GF-D8 (cell line): ENCODE measurements at places on chromosomes 5 and 9.
A peak's percentile ranks its signal among the peaks of the same experiment; 100 is the strongest.

DNA sequence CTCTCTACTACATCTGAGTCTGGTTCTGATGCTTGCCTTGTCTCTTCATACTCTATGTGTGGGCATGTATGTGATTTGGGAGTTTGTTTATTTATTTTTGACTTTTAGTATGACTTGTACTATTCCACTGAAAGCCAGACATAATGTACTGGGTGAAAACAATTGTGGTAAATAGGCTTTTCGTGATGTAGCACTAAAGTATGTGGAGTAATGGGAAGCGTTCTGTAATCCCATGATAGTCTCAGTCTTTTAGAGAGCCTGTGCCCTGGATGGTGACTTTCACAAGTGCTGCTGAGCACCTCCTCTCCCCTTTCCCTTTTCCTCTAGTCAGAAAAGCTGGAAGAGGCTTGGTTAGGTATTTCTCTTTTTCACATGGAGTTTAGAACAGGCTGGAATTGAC is 85.8 kb upstream of the S1PR3 start:
- DNase-seq: no peak

- no peak for DNase-seq
Observed at GRCh38 chr5:139903450-139903794, 107.8 kb downstream of the PSD2 start.

DNA sequence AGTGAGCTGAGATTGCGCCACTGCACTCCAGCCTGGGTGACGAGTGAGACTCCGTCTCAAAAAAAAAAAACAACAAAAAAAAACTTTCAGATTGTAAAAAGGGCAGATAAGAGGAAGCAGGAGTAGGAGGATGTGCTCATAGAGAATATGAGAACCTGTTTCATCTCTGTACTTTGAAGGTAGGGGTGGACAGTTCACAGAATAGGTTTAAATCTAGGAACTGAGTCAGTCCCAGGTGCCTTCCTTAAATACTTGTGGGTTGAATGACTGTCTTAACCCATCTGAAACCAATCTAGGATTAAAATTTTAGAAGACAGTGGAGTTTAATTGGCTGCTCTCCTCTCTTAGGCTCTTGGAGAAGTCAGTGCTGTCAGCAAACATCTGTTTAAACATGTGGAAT is 12.4 kb downstream of the POLK start:
- no peak for DNase-seq

- DNase-seq: no peak
Observed at GRCh38 chr9:128921881-128922763, 1.3 kb downstream of the PHYHD1 start.

DNA sequence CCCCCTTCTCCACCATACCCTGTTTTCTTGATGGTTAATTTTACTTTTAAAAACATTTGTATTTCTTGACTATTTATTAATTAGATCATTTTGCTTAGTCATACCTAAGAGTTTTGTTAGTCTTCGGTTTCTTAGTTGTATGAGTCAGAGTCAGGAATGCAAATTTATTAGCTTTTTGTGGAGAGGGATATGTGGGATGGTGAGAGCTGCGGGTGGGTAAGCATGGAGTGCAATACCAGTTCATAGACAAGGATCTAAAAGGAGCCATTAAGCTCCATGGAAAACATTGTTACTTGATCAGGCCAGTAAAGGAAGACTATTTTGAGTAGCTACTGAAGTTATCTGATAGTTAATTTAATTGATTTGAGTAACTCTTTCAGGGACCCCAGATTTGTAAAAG is 77.5 kb downstream of the ZSWIM6 start:
- no peak for DNase-seq

- no peak for DNase-seq
Observed at GRCh38 chr9:128073253-128073886, 5.3 kb downstream of the SLC25A25 start.

DNA sequence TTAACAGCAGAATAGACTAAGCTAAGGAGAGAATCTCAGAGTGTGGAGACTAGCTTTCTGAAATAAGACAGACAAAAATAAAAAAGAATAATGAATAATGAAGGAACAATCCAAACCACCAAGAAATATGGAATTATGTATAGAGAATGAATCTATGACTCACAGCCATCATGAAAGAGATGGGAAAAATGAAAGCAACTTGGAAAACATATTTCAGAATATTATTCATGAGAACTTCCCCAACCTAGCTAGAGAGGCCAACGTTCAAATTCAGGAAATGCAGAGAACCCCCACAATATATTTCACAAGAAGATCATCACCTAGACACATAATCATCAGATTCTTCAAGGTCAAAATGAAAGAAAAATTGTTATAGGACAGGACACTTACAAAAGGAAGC is 349.0 kb upstream of the MPDZ start:
- no peak for DNase-seq

DNA sequence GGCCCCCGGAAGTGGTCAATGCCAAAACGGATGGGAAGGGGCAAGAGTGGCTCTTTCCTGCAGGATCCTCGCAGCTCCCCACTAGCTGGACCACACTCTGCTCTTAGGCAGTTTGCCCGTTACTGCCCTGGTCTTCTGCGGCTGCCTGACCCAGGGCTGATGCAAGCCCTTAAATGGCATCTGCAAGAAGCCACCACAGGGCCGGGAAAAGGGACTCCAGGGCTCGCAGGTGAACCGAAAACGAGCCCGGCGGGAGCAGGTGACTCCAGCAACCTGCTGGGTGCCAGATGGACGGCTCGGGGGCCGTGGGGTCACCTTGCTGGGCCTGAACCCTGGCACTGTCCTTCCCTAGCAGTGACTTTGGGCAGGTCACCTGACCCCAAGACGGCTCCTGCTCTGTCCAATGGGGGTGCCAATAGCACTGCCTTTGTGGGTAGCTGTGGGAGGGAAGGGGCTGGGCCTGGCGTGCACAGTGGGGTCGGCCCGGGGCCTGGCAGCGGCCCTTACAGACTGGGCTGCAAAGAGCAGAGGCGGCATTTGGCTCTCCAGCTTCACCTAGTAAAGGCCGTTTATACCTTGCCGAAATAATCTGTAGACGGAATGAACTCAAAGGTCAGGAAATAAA is 1.3 kb downstream of the TMEM250 start:
- peak; percentile 32 for DNase-seq

DNA sequence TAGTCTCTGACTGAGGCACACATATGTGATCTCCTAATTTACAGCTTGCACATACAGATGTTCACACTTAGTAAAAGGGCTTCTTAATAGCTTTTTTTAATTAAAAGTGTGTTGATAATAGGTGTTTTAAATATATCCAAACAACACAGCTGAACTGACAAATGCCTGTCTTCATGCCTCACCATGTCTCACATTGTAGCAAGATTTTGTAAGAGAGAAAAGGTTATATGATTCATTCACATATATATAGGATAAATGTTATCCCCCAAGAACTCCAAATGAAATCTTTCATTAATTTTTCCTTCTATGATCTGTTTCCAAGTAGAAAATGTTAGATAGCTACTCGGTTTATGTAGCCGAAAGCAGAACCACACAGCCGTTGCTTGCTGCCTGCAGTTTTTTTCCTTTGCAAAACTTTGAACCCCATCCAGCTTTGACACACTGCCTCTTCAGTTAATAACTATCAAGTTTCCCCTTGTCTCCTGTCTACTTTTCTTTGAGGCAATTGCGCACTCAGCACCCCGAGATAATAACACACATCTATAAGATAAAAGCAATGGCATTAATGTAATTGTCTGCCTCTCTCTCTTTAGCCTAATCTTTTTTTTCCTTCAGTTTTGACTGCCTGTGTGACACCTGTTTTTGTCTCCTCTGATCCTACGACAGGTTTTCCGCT is 299.2 kb downstream of the BNC2 start:
- DNase-seq: no peak

- DNase-seq: no peak
Observed at GRCh38 chr9:134768709-134769351, 111.8 kb upstream of the FCN2 start.

- no peak for DNase-seq
Observed at GRCh38 chr9:2560180-2560579, 61.4 kb upstream of the VLDLR start.

DNA sequence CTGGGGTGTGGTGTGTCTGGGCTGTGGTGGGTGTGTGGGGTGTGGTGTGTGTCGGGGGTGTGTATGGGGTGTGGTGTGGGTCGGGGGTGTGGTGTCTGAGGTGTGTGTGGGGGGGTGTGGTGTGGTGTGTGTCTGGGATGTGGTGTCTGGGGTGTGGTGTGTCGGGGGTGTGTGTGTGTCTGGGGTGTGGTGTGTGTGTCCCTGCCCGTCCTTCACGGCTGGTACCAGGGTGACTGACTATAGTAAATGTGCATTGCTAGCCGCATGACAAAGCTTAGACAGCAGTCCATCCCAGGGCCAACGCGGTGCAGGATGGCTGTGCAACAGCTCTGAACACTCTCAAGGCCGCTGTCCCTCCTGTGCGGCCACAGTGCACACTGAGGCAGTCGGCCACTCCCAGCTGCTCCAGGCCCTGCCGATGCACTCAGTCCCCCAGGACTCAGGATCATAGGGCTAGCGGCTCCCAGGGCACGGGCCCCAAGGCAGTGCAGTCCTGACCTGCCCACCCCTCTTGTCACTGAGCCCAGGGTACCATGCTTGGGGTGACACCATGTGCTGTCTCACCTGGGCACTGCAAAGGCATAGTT is 54.0 kb downstream of the SECISBP2 start:
- no peak for DNase-seq

- no peak for DNase-seq
Observed at GRCh38 chr5:7396713-7397454, 946 bp downstream of the ADCY2 start.

- DNase-seq: peak; percentile 41
Observed at GRCh38 chr5:14174230-14174636, 31.1 kb downstream of the TRIO start.

GRCh38 chr9:15736569-15736968 is 183.7 kb downstream of the CCDC171 start:
- no peak for DNase-seq

DNA sequence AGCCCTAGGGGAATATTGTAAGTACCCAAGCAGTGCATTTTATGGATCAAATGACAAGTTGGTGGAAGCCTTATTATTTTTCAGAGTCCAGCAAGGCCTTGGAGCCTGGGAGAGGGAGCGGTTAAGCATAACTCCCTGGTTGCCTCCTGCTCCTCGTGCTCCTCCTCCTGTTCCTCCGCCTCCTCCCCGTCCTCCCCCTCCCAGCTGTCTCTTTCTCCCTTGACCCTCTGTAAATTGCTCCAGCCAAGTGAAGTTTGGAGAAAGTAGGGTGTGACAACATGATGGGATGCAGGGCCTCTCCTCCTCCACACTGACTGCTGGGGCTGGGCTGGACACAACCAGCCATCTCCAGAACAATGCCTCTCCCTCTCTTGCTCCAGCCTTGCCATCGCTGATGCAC is 586.9 kb downstream of the CCDC171 start:
- DNase-seq: no peak

DNA sequence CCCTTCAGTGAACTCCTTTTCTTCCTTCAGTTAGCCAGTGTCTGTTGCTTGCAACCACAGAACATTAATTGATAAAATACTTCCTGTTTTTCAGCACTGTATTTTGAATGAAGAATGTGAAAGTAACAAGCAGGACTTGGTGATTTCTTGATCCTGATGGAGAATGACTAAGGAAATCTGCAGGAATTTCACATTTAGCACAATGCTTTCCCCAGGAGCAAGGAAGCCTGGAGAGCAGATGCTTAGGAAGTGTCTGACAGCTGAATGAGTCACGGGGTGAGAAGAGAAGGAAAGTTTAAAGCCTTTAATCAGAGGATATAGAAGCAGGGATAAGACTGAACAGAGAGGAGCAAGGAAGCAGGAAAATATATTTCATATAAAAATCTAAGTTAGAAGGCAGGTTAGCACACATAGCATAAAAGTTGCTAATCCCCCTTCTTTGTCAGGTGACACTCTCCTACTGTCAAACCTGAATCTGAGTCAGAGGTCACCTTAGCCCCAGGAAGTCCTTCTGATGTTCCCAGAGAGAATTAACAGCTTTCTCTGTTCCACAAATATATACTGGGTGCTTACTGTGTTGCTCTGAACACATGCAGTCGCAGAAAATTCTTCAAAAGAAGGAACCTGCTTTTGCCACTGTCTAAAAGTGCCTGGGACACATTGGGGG is 59.7 kb downstream of the GNA14 start:
- DNase-seq: no peak

- no peak for DNase-seq
Observed at GRCh38 chr9:84283946-84284345, 56.6 kb downstream of the SLC28A3 start.

- no peak for DNase-seq
Observed at GRCh38 chr9:582775-583174, 258.7 kb upstream of the DMRT1 start.

DNA sequence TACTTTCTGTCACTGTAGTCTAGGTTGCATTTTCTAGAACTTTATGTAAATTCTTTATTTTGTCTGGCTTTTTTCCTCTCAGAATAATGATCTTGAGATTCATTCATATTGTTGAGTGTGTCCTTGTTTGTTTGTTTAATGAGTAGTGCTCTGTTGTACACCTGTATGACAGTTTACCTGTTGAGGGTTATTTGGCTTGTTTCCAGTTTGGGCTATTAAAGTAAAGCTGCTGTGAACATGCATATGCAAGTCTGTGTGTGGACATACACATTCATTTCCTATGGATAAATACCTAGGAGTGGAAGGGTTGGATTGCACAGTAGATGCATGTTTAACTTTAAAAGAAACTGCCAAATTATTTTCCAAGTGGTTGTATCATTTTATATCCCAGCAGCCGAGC is 30.4 kb downstream of the MVB12B start:
- no peak for DNase-seq

DNA sequence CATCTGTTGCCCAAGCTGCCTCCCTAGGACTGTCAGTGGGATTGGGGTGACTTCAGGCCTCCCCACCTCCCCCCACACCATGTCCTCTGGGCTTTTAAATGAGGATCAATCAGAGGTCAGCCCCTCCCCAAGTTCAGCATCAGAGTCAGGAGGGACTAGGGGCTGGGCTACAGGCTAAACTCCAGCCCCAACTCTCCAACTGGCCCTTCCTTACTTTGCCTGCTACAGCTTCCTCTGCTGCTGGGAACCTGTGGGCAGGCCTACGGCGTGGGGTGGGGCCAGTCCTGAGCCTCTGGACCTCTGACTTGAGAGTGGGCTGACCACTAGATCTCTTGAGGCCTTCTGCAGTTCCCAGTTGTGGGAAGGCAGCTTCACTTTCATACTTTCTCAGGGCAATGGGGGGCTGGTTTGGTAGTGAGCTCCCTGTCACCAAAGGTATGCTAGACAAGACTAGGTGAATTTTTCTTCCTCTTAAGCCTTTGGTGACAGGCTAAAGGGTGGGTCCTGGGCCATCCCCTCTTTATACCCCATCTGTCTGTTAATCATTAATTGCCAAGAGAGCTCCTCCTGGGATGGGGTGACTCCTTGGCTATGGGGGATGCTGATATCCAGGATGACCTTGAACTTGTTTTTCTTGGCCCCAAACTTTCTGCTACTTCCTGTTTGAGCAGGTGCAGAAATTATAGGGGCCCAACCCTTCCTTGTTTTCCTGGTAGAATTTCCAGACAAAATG is 10.8 kb upstream of the DAB2IP start:
- DNase-seq: no peak

DNA sequence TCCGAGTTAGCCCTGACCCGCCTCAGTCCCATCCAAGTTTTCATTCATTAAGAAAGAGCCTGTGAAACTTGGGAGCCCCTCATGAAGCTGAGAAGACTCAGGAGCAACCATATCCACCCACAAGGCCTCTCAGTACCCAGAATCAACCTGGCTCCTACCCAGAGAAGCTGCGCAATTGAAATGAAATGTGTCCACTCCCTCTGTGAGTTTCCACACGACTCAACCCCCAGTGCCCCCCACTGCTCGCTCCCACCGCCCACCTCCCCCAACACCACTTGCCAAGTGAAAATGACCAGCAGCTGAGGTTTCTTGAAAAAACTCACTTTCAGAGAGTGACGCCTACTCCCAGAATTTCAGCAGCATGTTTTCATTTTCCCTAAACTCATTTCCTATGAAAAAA is 104.6 kb downstream of the CDK5RAP2 start:
- DNase-seq: no peak
